CD4-positive, alpha-beta T cell treated with Interleukin-4 for 1 hour (primary cell): ENCODE measurements at places on chromosomes 3 and 15.

- peak; percentile 21 for DNase-seq
Measured at GRCh38 chr3:42213417-42213816, 52.6 kb downstream of the CCK start.

GRCh38 chr3:150101016-150101415 is 130.3 kb upstream of the PFN2 start:
- no peak for DNase-seq

- DNase-seq: no peak
Measured at GRCh38 chr3:110343945-110344344, 727.7 kb upstream of the NECTIN3 start.

GRCh38 chr3:126711121-126711760 is 7.2 kb downstream of the CHCHD6 start:
- DNase-seq: no peak

DNA sequence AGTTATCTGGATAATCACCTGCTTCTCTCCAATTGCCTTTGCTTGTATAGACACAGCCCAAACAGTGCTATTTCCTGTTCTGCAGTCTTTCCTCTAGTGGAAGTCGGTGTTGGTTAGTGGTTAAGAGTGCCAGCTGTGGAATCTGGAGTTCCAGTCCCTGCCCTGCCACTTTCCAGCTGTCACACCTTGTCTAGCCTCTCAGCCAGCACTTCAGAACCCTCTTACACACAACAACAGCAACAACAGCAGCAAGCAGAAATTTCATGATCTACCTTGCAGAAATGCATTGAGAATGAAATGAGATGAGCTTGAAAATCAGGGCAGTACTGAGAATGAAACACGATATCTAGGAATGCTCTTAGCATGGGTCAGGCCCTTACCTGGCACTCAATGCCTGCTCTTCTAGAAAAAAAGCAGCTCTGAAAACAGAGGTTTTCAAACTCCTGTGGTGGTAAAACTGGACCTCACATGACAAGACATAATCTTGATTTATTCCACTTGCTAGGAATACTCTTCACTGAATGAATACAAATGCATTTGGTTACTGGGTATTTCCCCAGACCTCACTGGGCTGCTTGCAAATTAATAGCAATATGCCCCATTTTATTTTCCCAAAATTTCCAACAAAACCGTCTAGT is 3.3 kb upstream of the WNT5A start:
- DNase-seq: no peak

DNA sequence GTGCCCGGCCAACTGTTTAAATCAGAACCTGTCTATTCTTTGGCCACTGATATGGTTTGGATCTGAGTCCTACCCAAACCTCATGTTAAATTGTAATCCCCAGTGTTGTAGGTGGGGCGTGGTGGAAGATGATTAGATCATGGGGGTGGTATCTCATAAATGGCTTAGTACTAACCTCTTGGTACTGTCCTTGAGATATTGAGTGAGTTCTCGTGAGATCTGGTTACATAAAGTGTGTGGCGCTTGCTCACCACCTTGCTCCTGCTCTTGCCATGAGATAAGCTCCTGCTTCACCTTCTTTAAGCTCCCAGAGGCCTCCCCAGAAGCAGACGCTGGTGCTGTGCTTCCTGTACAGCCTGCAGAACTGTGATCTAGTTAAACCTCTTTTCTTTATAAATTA is 42.4 kb downstream of the REC114 start:
- no peak for DNase-seq

GRCh38 chr3:71713041-71713440 is 12.2 kb downstream of the EIF4E3 start:
- no peak for DNase-seq

- no peak for DNase-seq
Measured at GRCh38 chr3:157530637-157531300, 27.6 kb upstream of the VEPH1 start.

DNA sequence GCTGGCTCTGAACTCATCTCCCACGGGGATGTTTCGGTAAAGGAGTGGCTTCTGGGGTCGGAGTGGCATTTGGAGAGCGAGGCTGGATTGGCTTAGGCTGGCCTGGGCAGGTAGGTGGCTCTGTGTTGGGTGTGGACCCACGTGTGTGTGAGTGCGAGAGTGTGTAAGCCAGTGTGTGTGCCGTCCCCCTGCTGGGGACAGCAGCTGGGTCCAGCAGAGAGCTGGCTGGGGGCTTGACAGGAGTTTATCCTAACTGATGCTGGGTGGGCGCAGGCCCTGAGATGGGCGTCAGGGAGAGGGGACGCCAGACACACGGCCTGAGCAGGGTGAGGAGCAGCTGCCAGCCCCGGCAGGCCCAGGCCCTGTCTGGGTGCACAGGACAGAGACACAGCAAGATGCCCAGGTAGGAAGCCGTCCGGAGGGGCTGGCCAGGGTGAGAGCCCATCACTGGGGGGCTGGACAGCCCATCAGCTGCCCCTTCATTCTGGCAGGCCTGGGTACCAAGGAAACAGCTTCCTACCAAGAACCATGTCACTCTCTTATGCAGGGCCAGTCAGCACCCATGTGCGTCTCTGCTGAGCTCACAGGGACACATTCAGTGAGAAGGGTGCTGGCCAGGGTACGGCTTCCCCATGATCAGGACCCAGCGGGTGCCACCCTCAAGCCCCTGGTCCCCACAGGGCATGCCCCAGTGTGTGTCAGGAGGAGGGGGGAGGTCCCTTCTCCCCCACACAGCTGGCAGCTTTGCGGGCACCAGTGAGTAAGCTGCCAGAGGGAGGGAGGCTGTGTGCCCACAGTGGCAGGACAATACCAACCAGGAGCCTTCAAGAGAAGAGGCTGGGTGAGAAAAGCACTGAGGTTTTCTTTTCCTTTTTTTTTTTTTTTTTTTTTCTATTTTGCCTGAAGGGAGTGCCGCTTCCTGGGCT is 1.1 kb downstream of the PAK6 start:
- DNase-seq: no peak

DNA sequence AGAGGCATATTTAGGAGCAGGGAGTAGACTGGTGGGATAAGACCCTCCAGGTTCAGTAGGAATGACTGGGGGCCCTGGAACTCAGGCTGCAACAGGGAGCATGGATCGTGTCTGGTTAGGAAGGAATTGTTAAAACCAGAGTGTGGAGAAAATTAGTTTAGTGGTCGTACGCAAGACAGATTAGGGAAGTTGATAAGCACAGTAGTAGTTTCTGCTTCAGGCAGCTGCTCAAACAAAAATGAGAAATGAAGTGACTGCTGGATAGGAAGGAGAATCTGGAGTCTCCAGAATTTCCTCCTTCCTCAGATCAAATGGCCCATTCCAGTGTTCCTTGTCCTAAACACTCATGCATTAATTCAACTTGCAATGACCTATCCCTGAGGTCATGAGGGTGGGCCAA is 11.2 kb downstream of the MYD88 start:
- no peak for DNase-seq

- no peak for DNase-seq
Measured at GRCh38 chr15:49467746-49468480, 44.9 kb downstream of the FGF7 start.

- no peak for DNase-seq
Measured at GRCh38 chr3:35338186-35338585, 301.1 kb upstream of the ARPP21 start.

GRCh38 chr3:127787071-127787490 is 35.2 kb downstream of the MGLL start:
- no peak for DNase-seq

DNA sequence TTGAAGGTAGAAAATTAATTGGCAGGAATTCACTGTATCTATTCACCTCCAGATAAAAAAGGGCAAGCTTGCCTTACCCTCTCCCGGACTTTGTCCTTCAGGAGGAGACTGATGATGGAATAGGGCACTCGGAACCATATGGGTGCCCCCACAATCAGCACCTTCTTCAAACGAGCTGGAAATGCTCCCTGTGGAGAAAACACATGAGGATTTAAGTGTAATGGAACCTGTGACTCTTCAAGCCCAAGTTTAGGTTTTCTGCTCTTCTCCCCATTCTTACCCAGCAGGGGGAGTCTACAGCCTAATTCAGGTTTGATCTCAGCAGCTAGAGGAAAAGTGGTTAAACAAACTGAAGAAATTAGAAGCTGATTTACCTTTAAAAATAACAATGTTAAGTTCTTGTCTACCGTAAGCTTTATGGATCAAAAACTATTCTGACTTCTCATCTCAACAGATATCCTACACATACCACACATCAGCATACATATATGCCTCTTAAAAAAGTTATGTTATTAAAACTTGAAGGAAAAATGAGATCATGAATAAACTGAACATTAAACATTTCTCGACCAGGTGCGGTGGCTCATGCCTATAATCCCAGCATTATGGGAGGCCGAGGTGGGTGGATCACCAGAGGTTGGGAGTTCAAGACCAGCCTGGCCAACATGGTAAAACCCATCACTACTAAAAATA is 57.5 kb upstream of the SIN3A start:
- DNase-seq: peak; percentile 13

DNA sequence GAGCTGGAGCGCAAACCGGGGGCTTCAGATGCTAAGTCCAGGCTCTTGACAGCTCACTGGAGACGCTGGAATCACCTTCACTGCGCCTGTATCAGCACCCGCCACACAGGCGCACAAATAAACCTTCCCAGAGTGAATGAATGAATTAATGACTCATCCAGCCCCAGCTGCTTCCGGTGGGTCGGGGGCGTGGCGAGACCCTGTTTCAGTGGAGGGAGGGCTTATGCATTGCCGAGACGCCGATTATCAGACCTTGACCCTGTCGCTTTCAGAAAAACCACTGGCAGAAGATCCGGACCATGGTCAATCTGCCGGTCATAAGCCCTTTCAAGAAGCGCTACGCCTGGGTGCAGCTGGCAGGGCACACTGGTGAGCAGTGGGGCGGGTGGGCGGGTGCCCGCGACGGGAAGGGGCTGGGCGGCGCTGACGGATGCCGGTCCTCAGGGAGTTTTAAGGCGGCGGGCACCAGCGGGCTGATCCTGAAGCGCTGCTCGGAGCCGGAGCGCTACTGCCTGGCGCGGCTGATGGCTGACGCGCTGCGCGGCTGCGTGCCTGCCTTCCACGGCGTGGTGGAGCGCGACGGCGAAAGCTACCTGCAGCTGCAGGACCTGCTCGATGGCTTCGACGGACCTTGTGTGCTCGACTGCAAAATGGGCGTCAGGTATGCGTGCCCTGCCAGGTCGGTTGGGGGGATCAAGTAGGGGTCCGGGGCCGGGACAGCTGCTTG is 7.7 kb downstream of the ITPKA start:
- DNase-seq: peak; percentile 29

- DNase-seq: no peak
Measured at GRCh38 chr15:99421758-99422157, 144.0 kb upstream of the MEF2A start.

DNA sequence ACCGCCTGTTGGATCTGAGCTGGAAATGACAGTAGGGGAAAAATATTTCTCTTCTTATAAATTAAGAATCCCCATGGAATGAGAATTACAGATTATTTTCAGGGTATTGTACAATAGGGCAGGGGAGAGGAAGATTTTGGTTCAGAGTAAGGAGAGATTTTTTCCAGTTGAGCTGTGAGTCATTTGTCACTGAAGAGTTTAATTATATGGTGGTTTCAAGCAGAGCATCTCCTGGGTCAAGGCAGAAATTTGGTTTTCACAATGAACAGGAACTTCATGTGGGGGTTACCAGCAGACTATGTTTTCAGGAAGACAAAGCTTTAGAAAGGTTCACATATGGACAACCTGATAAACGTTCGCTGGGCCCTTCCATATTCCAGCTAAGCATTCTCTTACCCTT is 182.8 kb upstream of the NR2E3 start:
- no peak for DNase-seq
